ENCODE measurements at places on chromosomes 7 and 10. TPM values are rescaled to one million over a fixed set of nuclear protein-coding genes. Genes with fewer than 3 reads are reported as not detected.

DNA sequence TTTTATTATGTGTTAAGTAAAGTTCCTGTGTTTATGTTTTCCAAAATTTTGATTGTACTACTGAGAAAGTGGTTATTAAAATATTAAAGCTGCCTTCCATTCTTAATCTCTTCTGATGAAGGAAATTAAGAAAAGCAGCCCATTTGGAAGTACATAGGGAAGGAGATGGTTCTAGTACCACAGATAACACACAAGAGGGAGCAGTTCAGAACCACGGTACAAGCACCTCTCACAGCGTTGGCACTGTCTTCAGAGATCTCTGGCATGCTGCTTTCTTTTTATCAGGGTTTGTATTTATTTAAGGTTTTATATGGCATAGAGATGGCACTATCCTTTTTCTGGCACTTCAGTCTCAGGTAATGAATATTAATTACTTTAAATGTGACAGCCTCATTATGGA lies 111.6 kb downstream of the PHTF2 start:
- H3K27ac ChIP-seq: no peak overlapping the region
- no peak for DNase-seq
- H3K4me1 ChIP-seq: peaks cover 20% of the 10 kb centered on the region
- no peak overlapping the region for H3K4me3 ChIP-seq

DNA sequence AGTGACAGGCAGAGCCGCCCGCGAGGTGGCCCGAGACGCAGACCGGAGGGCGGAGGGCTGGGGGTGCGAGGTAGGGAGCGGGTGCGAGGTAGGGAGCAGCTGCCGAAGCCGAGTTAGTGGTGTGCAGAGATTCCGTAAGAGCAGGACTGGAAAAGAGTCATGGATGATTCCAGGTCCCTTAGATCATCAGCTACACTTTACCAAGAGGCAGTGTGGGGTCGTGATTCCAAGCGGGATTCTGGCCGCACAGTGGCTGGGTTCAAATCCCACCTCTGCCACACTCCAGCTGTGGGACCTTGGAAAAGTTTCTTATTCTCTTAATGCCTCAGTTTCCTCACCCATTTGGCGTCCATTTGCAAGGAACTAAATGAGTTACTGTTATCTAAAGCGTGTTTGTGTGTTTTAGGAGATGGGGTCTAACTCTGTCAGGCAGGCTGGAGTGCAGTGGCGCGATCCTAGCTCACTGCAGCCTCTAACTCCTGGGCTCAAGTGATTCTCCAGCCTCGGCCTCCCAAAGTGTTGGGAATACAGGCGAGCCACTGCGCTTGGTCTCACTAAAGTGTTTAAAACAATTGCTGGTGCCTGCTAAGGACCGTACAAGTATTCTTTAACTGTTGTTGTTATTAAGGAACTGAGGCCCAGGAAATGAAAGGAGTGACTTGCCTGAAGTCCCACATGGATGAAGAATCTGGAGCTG lies 1.1 kb downstream of the NDUFB2 start:
- H3K27ac ChIP-seq: peak overlapping the region; percentile 94
- H3K27me3 ChIP-seq: no peaks in the 10 kb centered on the region
- no peak for DNase-seq

Gene NUDT13
- 0.69 TPM for polyA plus RNA-seq

Gene INA
- polyA plus RNA-seq: not detected

Gene HMX2
- not detected for polyA plus RNA-seq
